ENCODE measurements at places on chromosomes 3 and 15.
A peak's percentile ranks its signal among the peaks of the same experiment; 100 is the strongest.

GRCh38 chr15:67165254-67166253, 88.9 kb downstream of the AAGAB start:
- no peak for DNase-seq

GRCh38 chr15:88113613-88114308, 142.8 kb downstream of the NTRK3 start:
- DNase-seq: no peak

GRCh38 chr3:54353946-54354345, 231.6 kb downstream of the CACNA2D3 start:
- no peak for DNase-seq

DNA sequence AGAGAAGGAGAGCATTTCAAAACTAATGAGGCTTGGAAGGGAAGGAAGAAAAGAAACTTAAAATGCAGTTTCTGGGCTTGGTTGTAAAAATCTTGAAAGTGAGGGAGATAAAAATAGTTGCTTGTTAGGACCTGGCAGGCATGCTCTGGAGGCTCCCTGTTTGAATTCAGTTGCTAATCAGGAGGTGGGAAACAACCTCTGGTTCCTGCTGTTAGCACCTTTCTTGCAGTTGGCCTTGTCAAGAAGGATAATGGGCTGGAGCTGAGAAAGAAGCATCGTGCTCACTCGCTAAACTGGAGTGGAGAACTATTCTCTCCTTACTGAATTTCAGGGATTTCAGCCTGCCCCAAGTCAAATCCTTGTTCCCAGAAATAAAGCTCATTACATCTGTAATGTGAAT, 23.4 kb downstream of the SNAPC5 start:
- DNase-seq: no peak

- no peak for DNase-seq
Observed at GRCh38 chr15:94079459-94079858, 151.9 kb upstream of the MCTP2 start.

DNA sequence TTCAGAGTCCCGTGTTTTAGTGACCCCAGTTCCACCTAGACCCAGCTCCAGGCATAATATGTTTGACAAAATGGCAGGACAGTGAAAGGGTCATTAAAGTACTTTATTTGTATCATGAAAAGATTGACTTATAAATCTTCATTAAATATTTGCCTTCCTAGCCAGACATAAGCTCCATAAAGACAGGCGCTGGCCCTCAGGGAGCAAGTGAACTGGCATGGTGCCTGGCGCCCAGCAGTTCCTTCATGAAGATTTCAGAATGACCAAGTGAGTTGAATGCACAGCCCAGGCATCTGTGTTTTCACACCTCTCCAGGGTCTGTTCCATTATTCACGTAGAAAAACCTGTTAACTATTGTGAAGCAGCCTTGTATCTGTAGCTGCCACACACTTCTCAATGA, 166.2 kb downstream of the GAP43 start:
- no peak for DNase-seq

GRCh38 chr3:24086617-24087404, 141.7 kb downstream of the NR1D2 start:
- no peak for DNase-seq

DNA sequence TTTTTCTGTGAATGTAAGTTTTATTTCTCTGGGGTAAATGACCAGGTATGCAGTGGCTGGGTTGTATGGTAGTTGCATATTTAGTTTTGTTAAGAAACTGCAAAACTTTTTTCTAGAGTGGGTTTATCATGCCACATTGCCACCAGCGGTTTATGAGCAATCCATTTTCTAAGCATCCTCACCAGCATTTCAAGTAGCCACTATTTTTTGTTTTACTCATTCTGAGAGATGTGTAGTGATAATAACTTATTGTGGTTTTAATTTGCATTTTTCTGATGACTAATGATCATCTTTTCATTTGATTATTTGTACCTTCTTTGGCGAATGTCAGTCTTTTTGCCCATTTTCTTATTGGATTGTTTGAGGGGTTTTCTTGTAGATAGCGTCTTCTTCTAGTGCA, 56.2 kb downstream of the SPRED1 start:
- DNase-seq: no peak

GRCh38 chr3:10940106-10940505, 52.4 kb upstream of the SLC6A1 start:
- DNase-seq: no peak

- no peak for DNase-seq
Observed at GRCh38 chr3:113261063-113261625, 49.8 kb downstream of the BOC start.

GRCh38 chr3:64184621-64185020, 40.6 kb downstream of the PRICKLE2 start:
- DNase-seq: no peak

DNA sequence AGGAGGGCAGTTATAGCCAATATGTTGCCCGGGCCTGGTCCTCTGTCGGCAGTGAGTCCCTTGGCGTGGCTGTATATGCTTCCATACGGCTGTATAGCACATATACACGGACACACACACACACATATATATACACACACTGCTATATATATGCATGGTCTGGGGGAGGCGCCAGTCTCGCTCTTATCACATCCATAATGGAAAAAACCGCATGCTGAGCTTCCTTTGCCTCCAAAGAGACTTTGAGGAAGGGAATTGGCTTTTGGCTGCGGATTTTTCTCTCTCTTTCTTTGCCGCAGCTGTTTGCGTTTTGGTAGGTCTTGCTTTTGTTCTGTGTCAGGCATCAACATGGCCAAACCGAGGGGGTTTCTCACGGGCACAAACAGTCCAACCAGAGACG, 11.3 kb upstream of the TMEM115 start:
- DNase-seq: no peak

DNA sequence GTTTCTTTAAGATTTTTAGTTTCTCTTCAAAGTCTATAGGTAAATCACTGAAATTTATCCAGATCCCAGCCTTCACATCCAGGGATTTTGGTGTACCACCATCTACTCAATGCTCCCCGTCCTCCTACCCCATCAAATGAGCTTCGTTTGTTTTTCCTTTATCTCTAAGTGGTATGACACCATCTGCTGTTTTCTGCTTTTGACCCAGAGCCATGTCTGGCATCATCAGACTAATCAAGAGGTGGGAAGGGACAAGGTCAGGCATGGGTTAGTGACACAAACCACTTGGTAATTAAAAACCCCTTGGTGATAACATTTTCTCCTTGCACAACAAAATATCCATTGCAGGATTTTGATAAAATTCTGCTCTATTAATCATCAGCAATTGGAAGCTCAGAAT, 92.7 kb upstream of the GOLGA8J start:
- no peak for DNase-seq

GRCh38 chr3:59813148-59813538, 763.3 kb upstream of the CFAP20DC start:
- no peak for DNase-seq

- no peak for DNase-seq
Observed at GRCh38 chr3:459311-459670, 262.7 kb downstream of the CHL1 start.

GRCh38 chr3:126156468-126156867, 23.9 kb downstream of the ALDH1L1 start:
- no peak for DNase-seq

DNA sequence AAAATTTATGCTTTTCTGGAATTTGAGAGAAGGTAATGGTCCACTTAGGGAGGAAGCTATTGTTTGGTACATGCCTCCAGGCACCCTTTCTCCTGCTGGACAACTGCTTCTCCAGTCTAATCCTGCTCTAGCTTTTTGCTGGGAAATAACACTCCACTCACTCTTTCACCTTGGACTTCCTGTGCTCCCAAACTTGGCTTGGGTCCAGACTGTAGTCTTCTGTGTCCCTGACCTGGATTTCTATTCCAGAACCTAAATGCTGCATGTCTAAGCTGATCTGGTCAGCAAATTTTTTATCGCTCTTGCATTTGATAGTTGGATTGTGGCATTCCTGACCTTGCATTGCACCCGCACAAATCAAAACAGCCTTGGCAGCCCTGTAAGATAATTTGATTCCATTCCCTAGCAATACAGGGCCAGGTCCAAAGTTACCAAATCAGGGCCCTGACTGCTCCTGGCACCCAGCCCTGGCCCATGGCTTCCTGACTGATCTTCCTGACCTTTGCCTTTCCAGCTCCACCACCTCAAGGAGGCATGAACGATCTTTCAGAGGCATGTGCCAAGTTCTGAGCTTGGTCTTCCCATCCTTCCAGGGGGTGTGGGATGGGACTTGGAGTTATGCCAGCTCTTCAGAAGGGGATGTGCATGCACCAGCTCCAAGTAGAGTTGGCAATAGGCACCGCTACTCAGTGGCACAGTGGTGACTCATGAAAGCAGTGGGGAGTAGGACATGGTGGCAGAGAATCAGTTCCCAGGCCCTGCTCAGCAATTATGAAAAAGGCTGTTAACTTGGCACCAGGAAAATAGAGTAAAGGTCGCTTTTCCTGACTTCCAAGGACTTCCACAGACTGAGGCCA, 43.9 kb upstream of the GOLGA8J start:
- DNase-seq: peak; percentile 73

DNA sequence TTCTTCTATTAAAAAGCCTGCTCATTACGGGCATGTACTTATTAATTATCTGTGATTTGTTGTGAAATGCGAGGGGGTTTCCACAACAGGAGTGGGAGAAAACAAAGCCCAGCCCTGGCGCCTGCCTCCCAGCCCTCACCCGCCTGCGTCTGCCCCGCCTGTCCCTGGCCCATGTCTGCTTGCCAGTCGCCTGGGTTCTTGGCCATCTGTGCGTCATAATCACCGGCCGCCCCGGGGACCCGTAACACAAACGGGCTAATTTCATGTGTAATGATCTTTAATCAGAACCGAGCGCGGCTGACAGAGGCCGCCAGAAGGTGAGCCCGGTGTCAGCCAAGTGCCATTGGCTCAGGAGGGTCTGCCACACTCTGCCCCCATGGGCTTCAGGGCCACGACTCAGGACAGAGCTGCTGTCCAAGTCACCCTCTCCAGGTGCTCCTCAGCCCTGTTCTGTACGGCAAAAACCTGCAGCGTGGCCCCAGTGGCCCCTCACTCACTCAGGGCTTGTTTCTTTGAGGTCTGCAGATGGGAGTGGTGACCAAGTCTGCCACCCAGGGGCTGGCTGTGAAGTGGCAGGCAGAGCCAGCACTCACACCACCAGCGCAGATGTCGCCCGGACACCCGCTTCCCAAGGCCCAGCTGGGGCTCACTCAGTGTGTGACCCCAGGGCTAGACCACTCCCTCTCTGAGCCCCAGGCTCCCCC, 28.8 kb upstream of the TMEM115 start:
- DNase-seq: no peak

DNA sequence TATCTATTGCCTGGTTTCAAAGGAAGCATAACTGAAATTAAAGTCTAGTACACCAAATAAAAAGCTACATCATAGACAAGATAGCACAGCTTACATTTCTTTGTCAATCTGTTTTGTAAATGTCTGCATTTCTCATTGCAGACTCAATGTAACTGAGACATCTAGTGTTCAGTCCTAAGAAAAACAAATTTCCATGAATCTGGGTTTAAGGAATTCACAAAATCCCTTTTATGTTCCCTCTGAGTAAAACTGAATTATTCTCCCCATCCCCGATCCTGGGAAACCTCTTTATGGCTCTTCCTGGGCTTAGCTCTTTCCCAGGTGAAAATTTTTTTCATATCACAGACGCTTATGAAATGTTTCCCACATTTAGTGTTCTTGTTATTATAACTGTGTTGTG, 21.6 kb upstream of the RASA2 start:
- DNase-seq: no peak

Data from adrenal gland (tissue), 19 donors.